GDM1 (cell line): ENCODE measurements at places on chromosomes 13 and 19.

- DNase-seq: peak; percentile 17
These were observed 14.5 kb downstream of the KLK4 start for GRCh38 chr19:50896591-50897190.

DNA sequence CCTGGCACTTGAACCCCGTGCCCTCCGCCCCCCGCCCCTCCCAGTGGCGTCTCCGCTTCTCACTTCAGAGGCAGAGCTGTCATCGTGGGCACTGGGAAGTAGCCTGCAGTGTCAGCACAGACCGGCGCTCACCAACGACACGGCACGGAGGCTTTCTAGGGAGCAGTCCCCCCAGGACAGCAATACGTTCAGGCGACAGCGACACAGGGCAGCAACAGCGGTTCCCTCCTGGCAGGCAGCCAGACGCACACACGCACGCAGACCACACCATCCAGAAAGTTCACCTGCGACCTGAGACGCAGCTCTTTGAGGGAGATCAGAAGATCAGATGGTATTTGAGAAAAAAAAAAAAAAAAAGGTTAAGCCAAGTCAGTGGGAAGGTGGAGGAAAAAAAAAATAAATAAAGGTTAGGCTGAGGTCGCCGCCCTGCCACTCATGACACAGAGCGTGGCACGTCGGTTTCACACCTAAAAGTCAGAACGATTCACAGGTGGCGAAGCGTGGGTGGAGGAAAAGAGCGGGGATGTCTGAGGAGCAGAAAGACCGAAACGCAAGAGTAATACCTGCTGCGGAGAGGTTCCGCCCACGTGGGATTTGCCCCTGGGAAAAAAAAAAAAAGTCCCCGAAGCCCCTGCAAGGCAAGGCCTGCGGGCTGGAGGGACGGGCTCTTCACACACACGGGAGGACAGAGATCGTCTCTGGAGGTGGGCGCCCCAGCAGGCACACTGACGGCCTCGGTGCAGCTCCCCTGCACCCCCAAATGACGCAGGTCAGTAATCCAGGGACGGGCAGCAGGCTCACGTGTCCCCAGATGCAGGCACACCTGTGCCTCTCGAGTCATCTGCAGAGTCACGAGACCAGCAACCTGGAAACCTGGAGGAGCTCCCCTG lies 94.5 kb downstream of the GNG7 start:
- no peak for DNase-seq

DNA sequence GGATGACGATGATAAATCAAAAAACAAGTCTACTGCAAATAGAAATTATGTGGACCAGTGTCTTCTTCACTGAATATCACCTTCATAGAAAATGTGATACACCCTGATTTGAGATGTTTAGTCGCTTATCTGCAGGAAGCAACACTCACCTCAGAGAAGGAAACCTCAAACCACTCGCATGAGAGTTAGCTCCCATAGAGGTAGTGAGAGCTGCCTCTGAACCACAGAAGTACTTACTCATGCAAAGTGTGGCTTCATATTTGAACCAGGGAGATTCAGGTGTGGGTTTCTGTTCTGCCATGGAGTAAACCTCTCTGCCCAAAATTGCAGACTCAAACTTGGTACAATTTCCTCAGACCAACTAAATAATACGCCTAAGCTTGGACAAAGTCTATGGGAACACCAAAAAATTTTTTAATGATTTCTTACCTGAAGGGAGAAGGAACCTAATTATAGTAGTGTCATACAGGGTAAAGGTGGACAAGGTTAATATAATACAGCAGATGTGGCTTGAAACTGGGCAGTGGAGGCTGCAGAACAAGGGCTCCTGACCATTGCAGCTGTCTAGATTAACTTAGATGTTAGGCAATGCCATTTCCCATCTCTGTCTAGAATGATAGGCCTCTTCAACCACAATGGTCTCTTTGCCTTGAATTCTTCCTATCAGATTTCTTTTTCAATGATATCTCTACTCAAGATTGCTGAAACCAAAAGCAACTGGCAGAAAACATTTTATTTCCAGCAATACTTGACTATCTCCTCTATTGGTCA lies 29.6 kb upstream of the RCBTB2 start:
- peak; percentile 82 for DNase-seq

DNA sequence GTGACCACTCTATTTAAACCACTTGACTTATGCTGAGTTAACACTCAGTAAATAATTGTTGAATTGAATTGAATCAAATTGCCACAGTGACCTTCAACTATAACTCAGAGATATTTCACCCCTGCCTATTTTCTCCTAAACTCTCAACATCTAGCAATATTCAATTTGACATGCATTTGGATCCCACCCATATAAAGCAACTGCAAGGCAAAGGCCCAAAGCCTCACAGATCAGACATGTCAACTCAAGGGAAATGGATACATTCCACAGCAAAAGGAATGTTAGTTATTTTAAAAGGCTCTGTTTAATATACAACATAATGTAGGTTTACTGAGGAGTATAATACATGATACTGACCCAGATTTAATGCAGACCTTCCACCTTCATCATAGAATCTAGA lies 107.4 kb downstream of the KCTD12 start:
- no peak for DNase-seq

DNA sequence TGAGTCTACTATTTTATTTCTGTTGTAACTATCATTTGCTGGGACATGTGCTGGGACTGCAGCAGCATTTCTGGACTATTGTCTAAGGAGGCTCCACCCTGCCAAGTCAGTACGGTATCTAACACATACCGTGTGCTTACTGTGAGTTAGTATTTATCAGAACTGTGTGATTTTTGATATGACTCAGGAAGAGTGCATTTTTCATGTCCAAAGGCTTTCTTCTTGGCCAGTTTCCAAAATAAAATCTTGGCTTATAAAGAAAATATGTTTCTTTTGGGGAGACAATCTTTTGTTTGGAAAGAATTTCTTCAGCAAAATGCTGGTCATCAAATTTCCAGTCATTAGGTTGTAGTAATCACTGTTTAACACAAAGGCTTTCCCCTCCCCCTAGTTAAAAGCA lies 11.6 kb downstream of the PARP4 start:
- DNase-seq: no peak

DNA sequence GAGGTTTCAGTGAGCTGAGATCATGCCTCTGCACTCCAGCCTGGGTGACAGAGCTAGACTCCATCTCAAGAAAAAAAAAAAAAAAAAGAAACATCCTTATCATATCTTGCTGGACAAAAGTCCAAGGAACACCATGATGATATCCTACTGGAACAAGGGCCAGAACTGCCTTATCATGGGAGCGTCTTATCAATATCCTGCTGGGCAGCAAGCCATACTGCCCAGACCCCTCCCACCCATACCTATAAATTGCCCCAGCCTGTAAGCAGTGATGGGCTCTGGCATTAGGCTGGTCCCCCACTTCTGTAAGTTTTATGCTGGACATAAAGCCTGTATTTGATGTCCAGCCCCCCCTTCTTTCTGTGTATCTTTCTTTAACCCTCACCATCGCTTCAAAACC lies 14.7 kb upstream of the FBXO27 start:
- no peak for DNase-seq

GRCh38 chr13:51768378-51768921 lies 35.5 kb downstream of the DHRS12 start:
- no peak for DNase-seq

- no peak for DNase-seq
These were observed 73.9 kb upstream of the SLC10A2 start for GRCh38 chr13:103140001-103140671.
